ENCODE measurements at places on chromosomes 2 and 18. TPM values are rescaled to one million over a fixed set of nuclear protein-coding genes. Genes with fewer than 3 reads are reported as not detected.
A peak's percentile ranks its signal among the peaks of the same experiment; 100 is the strongest.

The SERPINE2 gene
- total RNA-seq, result 0.47 TPM

DNA sequence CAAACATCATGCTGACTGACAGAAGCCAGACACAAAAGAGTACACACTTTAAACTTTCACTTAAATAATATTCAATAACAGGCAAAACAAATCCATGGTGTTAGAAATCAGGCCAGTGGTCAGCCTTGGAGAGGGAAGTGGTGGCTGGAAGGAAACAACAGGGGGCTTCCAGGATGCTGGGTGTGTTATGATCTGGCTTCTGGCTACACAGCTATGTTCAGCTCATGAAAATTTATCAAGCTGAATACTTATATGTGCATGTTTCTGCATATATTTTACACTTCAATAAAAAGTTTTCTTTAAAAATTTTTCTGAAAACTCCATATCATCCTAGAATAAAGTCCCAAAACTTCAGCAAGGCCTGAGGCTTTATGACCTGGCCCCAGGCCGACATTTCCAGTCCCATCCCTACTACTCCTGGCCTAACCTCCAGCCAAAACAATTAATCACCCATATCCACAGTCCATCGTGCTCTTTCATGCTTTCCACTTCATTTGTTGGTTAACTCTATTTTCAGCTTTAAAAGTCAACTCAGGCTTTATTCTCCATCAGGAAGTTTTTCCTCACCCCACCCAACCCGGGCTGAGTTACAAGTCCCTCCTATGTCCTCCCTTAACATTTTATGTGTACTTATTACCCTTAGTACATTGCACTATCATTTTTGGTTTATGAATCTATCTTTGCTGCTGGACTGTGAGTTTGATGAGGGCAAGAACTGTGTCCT is 27.9 kb upstream of the SPTBN1 start:
- DNase-seq, result no peak
- H3K27ac ChIP-seq, result no peak overlapping the region
- H3K4me1 ChIP-seq, result no peaks in the 10 kb centered on the region
- no peaks in the 10 kb centered on the region for H3K36me3 ChIP-seq
- H3K27me3 ChIP-seq, result no peaks in the 10 kb centered on the region

The SLC4A5 gene
- 10.9 TPM for total RNA-seq

The NETO1 gene
- not detected for total RNA-seq

GRCh38 chr2:42052702-42053481 is 5.1 kb downstream of the PKDCC start:
- DNase-seq, result no peak
- H3K27me3 ChIP-seq, result peaks cover 7% of the 10 kb centered on the region
- no peaks in the 10 kb centered on the region for H3K36me3 ChIP-seq
- no peaks in the 10 kb centered on the region for H3K4me1 ChIP-seq

The ARHGEF33 gene
- total RNA-seq, result 0.53 TPM

The STK17B gene
- 234 TPM for total RNA-seq

- H3K4me1 ChIP-seq, result peaks cover 12% of the 10 kb centered on the region
- H3K27ac ChIP-seq, result no peak overlapping the region
- no peak overlapping the region for H3K4me3 ChIP-seq
- no peaks in the 10 kb centered on the region for H3K27me3 ChIP-seq
These were observed 117.4 kb downstream of the NEB start for GRCh38 chr2:151616760-151617339.

The CD8B2 gene
- total RNA-seq, result not detected

DNA sequence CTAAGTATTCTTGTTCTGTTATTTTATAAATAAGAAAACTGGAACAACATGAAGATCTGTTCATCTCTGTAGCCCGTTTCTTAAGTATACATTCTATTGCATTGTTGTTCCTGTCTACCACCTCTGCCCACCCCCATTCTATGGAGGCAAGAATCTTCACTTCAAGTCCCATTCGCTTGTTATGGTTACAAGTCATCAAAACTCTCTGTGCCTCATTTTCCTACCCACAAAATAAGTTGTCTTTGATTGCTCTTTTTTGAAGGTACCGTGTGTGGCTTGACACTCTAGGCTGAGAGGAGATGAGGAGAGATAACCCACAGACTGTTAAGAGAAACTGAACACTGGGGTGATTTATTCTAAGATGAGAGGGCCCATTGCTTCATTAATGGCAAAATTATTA is 2.9 kb upstream of the EVA1A start:
- H3K4me3 ChIP-seq, result no peak overlapping the region
- no peaks in the 10 kb centered on the region for H3K27me3 ChIP-seq
- no peak overlapping the region for H3K27ac ChIP-seq
- H3K36me3 ChIP-seq, result no peaks in the 10 kb centered on the region
- no peaks in the 10 kb centered on the region for H3K4me1 ChIP-seq

GRCh38 chr2:176206136-176206535 is 17.7 kb downstream of the HOXD1 start:
- no peak for DNase-seq
- H3K36me3 ChIP-seq, result no peaks in the 10 kb centered on the region
- no peak overlapping the region for H3K27ac ChIP-seq
- H3K4me3 ChIP-seq, result no peak overlapping the region
- no peaks in the 10 kb centered on the region for H3K4me1 ChIP-seq

DNA sequence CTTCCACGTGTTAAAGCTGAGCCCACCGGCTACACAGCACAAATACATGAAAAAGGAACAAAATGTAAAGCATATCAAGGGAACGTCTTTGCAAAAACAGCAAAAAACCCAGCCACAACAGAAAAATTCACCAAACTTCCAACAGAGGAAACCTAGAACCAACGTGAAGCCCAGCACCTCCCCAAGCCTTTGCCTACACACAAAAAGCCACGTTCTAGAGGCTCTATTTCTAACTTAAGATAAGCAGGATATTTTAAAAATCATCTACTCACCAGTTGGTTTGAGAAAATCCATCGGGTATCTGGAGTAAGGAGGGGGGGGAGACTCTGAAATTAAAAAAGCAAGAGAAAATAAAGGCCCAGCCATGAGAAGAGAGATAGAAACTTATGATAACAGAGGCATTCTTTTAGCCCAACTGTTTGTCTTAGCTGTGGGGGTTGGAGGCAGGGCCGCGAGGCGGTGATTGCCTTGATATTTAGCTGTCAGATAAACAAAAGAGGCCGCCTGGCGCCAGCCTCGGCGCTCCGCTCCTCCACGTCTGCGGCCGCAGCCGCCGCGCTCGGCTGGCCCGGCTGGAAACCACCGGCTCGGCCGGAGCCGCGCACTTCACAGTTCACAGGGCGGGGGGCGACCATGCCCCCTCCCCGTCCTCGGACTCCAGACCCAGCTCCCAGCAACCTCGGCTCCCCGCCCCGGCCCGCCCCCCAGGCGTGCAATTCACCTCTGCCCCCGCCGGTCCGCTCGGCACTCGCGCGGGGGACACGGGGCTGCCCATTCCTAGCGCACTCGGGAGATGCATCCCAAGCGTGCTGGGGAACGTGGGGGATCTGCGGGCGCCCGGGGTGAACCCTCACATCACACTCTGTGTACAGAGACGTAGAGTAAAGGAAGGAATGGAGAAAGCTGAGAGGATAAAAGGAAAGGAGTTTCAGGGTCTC is 2.4 kb downstream of the SMAD7 start:
- peak; percentile 45 for DNase-seq
- H3K27ac ChIP-seq, result peak overlapping the region; percentile 69
- H3K27me3 ChIP-seq, result no peaks in the 10 kb centered on the region
- peaks cover 65% of the 10 kb centered on the region for H3K4me1 ChIP-seq
- H3K4me3 ChIP-seq, result peak overlapping the region; percentile 80
- no peaks in the 10 kb centered on the region for H3K36me3 ChIP-seq

DNA sequence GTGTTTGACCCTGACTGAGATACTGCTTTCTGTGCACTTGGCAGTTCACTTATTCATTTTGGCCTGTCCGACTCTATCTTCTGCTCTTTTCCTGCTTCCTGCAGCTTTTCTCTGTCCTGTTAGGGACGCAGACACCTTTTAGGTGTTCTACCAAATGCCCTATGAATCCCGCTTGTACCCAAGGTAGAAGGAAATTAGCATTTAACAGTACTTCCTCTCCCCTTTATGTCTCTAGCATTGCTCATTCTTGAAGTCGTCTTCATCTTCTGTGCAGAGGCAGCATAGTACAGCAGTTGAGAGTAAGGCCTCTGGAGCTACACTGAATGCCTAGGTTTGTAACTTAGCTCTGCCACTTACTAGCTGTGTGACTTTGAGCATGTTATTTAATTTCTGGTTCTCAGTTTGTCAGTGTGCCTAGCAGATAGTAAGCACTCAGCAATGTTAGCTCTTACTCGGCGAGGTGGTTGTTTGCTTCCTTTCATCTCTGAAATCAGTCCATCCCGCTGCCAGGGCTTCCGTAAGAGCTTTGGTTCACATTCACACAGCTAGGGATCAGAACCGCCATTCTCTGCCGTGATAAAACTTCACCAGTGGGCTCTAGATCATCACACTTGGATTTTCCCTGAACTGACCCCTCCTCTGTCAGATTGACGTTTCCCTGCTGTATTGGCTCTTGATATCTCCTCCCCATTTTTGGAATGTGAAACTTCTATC is 1.4 kb downstream of the CCT7 start:
- H3K27me3 ChIP-seq, result no peaks in the 10 kb centered on the region
- peak overlapping the region; percentile 99 for H3K4me3 ChIP-seq
- peaks cover 10% of the 10 kb centered on the region for H3K36me3 ChIP-seq

GRCh38 chr2:46506131-46506706 is 26.9 kb downstream of the TMEM247 start:
- H3K4me1 ChIP-seq, result no peaks in the 10 kb centered on the region
- no peaks in the 10 kb centered on the region for H3K27me3 ChIP-seq
- H3K36me3 ChIP-seq, result no peaks in the 10 kb centered on the region
- no peak overlapping the region for H3K4me3 ChIP-seq
- no peak overlapping the region for H3K27ac ChIP-seq
- DNase-seq, result no peak

GRCh38 chr18:70419526-70419925 is 130.7 kb downstream of the SOCS6 start:
- H3K4me3 ChIP-seq, result no peak overlapping the region
- no peaks in the 10 kb centered on the region for H3K36me3 ChIP-seq
- no peaks in the 10 kb centered on the region for H3K27me3 ChIP-seq
- no peaks in the 10 kb centered on the region for H3K4me1 ChIP-seq
- no peak overlapping the region for H3K27ac ChIP-seq
- DNase-seq, result no peak

DNA sequence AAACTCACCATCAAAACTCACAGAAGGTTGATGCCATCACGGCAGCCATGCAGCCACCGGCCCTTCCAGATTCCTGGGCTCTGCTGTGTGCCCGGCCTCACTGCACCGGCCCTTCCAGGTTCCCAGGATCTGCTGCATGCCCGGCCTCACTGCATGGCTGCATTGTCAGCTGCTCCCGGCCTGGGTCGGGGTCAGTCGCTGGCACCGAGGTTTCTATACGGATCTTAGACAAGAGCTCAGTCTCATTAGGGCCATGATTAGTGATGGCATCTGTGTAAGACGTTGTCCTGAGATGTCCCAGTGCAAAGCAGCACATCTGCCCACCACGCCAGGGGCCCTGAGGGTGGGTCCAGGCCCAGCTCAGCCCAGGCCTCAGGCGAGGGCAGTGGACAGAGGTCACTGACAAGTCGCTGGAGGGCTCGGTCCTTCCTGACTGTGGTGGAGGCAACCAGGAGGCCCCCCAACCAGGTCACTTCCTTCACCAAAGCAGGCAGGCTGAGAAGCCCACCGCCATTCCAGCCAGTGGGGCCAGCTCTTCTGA is 29.4 kb downstream of the TMEM18 start:
- DNase-seq, result no peak
- no peaks in the 10 kb centered on the region for H3K36me3 ChIP-seq
- no peaks in the 10 kb centered on the region for H3K27me3 ChIP-seq
- peaks cover 3% of the 10 kb centered on the region for H3K4me1 ChIP-seq

GRCh38 chr2:102301867-102302362 is 9.4 kb upstream of the IL1RL1 start:
- no peaks in the 10 kb centered on the region for H3K27me3 ChIP-seq
- DNase-seq, result peak; percentile 53
- H3K27ac ChIP-seq, result no peak overlapping the region
- H3K36me3 ChIP-seq, result no peaks in the 10 kb centered on the region
- no peak overlapping the region for H3K4me3 ChIP-seq

The SKOR2 gene
- not detected for total RNA-seq

- H3K4me1 ChIP-seq, result no peaks in the 10 kb centered on the region
- no peak overlapping the region for H3K27ac ChIP-seq
- no peaks in the 10 kb centered on the region for H3K27me3 ChIP-seq
- H3K36me3 ChIP-seq, result no peaks in the 10 kb centered on the region
These were observed 125.3 kb downstream of the ANTXR1 start for GRCh38 chr2:69138247-69138772.

The PRKAG3 gene
- not detected for total RNA-seq

- no peak for DNase-seq
- no peaks in the 10 kb centered on the region for H3K27me3 ChIP-seq
- H3K36me3 ChIP-seq, result no peaks in the 10 kb centered on the region
- peaks cover 22% of the 10 kb centered on the region for H3K4me1 ChIP-seq
- H3K4me3 ChIP-seq, result no peak overlapping the region
These were observed 2.0 kb upstream of the HK2 start for GRCh38 chr2:74831693-74832530.

The GCG gene
- total RNA-seq, result not detected

The DHRS9 gene
- total RNA-seq, result 0.44 TPM

The TMEFF2 gene
- not detected for total RNA-seq

GRCh38 chr18:64747803-64748202 is 598.9 kb upstream of the LINC00305 start:
- H3K4me3 ChIP-seq, result no peak overlapping the region
- H3K27me3 ChIP-seq, result no peaks in the 10 kb centered on the region
- DNase-seq, result no peak
- H3K27ac ChIP-seq, result no peak overlapping the region

The MIB1 gene
- total RNA-seq, result 37.6 TPM

Data from CD4-positive, alpha-beta memory T cell (primary cell).